Epithelial cell of esophagus (primary cell): ENCODE measurements at places on chromosomes 3 and 15.

DNA sequence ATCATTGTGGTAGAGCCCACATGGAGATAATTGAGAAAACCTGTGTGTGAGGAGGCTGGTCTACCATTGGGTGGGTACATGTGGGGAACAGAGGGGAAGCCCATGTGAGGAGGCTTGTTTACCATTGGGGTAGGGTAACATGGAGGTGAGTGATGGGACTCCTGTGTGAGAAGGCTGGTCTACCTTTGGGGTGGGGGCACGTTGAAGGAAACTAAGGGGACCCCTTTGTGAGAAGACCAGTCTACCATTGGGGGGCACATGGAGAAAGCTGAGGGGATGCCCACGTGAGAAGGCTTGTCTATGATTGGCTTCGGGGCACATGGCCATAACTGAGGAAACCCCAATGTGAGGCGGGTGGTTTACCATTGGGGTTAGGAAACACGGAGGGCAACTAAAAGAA lies 158.5 kb downstream of the FBLN2 start:
- DNase-seq: no peak

GRCh38 chr3:128804017-128804810 lies 75.2 kb upstream of the ACAD9 start:
- no peak for DNase-seq

- DNase-seq: no peak
Observed at GRCh38 chr15:45499426-45499825, 23.1 kb downstream of the SLC30A4 start.

- DNase-seq: peak; percentile 28
Observed at GRCh38 chr15:45023659-45024225, 747 bp downstream of the SORD start.

- no peak for DNase-seq
Observed at GRCh38 chr15:74976159-74976558, 19.2 kb upstream of the SCAMP5 start.

- DNase-seq: peak; percentile 67
Observed at GRCh38 chr3:106249159-106249558, 380.3 kb upstream of the CBLB start.

DNA sequence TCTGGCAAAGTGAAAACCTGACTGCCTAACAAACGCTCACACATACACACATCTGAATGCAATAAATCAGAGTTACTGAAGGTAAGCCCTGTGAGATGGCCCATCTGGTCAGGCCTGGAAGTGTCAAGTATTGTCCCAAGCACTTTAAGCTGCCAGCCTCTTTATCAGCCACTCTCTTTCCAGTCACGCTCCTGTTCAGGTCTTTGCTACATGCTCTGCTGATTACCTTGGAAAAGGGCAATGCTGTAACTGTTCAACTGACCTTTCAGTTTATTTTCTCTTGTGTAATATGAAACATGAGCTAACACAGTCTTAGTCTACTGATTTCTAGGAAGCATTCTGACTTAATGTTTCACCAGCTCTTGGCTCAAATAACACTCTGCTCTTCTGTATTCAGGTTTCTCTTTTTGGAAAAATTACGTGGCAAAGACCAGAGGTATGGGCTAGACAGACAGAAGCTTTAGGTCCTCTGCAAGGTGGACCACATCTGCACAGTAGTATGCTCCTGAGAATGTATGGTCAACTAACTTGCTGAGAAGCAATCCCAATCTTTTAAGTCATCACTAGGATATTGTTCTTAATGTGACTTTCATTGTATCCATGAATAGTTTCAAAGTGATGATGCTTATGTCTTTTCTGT lies 44.5 kb downstream of the GBE1 start:
- peak; percentile 42 for DNase-seq

- DNase-seq: no peak
Observed at GRCh38 chr3:134874737-134875413, 79.8 kb downstream of the EPHB1 start.

- DNase-seq: no peak
Observed at GRCh38 chr3:34969513-34969912, 669.8 kb upstream of the ARPP21 start.

DNA sequence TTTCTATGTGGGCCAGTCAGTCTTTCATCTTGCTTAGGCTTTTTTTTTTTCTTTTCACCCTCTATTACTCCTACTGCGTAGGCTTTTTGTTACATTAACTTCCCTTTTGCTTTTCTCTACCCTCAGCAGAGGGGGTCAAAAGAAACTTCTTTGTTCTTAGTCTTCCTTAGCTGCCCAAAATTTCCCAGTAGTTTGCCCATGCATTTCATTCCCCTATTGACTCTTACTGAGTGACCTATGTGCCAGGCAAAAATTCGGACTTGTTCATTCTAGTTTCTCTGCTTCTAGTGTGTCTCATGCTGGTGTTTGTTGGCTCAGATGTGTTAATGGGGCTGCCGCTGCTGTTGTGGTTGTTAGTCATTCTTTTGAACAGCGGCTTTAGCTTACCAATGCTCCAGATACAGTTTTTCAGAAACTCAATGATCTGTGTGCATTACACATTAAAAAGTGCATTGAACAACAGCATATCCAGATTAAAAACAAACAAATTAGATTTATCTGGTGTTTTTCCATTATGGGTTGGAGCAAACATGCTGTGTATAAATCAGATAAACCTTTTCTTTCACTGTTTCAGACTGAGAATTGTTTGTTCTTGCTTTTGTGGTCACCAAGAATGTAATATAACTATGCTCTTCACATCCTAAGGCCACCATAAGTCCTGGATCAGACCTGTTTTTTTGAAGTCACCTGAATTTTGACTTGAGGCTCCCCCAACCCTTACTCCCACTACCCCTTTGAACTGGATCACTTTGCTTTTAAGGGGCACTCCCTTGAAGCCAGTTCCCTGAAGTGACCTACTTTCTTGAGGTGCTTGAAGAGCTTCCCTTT lies 43.1 kb downstream of the PDE8A start:
- peak; percentile 84 for DNase-seq

- peak; percentile 13 for DNase-seq
Observed at GRCh38 chr3:74268753-74269152, 345.7 kb downstream of the CNTN3 start.

- no peak for DNase-seq
Observed at GRCh38 chr3:126419886-126420786, 25.4 kb downstream of the CFAP100 start.

DNA sequence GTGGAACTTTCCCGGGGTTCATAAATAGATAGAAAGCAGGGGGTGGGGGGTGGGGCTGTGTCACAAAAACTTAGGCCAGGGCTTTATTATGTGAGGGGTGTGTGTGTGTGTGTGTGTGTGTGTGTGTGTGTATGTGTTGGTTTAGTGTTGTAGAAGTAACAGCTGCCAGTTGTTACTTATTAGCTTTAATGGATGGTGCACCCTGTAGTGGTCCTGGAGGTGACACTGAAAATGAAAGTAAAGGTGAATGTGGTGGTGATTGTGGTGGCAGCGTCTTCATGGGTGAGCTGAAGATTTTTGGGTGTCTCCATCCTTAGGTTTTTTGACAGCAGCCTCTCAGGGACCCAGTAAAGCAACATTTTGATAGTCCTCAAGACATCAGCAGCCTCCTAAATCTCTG lies 449.9 kb downstream of the PDCD6IP start:
- no peak for DNase-seq

DNA sequence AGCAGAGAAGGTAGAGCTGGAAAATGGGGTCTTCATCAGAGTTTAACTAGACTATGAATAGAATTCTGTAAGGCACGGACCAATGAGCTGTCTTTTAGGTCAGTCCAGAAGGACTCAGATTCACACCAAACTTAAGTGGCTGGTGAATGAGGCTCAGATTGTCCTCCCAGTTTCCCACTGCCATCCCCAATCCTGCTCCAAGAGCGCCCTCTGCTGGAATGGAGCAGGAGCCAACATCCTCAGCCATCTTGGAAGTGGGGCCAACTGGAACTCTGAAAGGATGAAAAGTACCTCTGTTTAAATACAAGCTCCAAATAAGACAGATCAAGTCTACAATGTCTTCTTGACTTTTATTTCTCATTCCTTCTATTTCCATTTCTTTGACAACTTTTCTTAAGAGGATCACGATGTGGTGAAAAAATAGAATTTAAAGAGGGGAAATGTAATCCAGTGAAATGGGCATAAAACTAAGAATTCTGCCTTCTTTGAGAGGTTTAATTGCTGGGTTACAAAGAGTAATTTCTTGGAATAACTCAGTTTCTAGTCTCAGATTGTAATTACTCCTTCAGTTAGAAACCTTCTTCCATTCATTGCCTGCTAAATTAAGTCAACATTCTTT lies 217.1 kb upstream of the TPRG1 start:
- DNase-seq: peak; percentile 88

DNA sequence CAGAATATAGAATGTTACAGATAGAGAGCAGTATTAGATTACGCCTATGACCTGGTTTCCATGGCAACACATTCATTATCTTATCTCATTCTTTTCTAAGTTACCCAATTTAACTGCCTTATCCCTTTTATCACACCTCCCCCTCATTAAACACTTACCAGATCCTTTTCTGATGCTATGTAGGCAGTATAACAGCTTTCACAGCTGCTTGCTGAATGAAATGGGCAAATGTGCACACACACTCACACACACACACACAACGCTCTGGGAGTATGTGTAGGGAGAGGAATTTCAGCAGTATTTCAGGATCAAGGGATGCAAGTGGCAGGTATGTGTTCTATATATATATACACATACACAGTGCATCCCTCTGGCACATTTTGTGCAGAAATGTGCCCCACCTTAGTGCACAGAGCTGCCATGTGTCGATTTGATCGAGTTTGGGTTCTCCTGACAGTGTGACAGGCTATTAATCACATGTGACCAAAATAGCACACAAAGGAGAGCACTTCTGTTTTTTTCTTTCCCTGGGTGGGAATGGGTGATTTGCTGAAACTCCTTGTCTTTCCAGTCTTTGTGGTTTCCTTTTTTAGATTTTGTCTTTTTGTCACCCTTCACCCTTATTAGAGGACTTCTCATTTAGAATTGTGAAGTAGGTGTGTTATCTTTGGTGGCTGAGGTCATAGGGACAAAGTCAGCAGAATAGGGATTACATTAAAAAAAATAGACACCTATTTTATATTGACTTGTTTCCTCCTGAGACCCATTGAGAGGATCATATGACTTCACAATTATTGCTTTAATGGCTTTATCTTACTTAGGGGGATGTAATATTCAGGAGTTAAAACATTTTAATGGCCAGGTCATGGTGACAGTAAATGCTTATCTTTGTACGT lies 553.7 kb downstream of the PDCD6IP start:
- no peak for DNase-seq

DNA sequence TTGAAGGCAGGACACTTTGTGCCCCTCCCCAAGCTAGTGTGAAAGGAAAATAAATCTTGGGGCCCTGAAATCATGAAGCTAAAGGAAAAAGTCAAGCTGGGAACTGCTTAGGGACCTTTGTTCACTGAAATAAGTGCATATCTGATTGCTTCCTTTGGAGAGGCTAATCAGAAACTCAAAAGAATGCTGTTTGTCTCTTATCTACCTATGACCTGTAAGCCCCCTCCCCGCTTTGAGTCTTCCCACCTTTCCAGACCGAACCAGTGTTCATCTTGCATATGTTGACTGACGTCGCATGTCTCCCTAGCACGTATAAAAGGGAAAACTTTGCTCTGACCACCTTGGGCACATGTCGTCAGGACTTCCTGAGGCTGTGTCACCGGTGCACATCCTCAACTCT lies 53.1 kb downstream of the SLC30A4 start:
- DNase-seq: no peak

- peak; percentile 67 for DNase-seq
Observed at GRCh38 chr3:55488398-55489055, 1.4 kb upstream of the WNT5A start.

GRCh38 chr3:9876991-9877390 lies 3.1 kb downstream of the CIDEC start:
- DNase-seq: no peak

DNA sequence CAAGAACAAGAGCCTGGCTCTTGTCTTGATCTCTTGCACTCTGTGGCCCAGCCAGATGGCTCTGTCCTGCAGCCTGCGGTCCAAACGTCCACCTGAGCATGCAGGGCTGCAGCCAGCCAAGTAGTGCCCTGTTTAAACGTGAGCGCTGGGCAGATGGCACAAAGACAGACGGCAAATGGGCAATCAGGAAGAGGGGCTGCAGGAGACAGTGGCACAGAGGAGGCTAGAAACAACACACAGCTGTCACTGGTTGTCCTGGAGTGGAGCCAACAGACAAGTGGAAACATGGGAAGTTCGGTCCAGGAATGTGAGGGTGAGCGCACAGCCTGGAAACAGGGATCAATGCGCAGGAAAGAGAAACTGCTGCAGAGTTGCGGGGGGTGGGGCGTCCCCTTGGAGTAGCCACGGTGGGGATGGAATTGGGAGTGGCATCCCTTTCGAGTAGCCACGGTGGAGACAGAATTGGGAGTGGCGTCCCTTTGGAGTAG lies 10.7 kb upstream of the ZXDC start:
- peak; percentile 72 for DNase-seq

DNA sequence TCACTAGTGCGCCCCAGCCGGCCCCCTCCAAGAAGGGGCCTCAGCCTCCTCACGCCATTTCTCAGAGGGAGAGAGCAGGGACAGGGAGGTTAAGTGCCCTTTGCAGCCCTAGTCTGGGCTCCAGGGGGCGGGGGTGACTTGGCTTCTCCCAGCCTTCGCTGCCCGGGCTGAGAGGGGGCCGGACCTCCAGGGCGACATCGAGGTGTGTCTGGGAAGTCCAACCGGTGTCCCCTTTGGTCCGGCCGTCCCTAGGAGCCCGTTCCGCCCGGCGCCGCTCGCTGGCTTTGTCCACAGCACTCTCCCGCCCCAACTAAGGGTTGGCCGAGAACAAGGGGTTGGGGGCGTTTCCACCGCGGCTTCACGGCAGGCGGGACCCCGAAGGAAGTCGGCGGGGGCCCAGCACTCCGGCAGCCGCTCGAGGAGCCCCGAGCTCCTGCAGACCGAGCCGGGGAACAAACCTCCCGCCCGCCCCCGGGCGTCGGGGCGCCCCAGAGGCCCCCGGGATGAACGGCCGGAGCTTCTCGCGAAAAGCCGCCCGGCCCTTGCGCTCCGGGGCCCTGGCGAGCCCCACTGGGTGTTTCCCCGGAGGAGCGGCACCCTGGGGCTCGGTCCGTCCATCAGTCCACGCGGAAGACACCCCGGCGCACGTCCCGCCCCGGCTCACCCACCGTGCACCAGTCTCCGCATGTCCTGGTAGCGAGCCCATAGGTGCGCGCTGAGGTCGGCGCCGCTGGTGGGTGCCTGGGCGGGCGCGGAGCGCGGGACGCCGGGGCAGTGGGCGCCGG lies 627 bp downstream of the NT5DC2 start:
- DNase-seq: no peak

GRCh38 chr15:67091071-67091979 lies 25.9 kb downstream of the SMAD3 start:
- peak; percentile 88 for DNase-seq

DNA sequence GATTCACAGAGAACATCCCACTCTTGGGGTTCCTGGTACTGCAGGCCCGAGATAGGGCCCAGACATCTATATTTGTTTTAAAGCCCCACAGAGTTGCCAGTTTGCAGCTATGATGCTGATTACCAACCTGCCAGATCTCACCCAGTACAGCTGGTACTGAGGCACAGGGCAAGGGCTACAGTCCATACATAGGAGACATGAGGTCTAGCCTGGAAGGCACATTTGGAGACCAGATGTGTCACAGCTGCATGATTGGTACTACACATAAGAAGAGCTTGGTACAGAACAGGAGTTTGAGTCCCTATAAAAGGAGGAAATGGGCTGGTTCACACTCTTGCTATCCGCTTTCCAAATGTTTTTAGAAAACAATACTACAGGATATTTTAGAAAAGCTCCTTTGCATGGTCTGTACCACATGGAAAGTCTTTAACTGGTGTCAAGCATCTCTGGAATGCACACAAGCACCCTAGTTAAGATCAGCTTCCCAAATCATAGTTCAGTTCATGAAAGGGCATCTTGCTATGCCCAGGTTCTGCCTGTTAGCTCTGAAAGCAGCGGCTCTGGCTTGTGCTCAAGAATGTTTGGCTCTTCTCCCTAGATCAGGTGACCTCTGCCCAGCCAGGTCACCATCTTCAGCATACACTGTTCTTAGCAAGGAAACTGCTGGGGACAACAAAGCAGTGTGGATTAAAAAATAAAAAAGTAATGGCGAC lies 20.6 kb downstream of the MTMR14 start:
- DNase-seq: no peak
